ENCODE measurements at places on chromosomes 2 and 18.

DNA sequence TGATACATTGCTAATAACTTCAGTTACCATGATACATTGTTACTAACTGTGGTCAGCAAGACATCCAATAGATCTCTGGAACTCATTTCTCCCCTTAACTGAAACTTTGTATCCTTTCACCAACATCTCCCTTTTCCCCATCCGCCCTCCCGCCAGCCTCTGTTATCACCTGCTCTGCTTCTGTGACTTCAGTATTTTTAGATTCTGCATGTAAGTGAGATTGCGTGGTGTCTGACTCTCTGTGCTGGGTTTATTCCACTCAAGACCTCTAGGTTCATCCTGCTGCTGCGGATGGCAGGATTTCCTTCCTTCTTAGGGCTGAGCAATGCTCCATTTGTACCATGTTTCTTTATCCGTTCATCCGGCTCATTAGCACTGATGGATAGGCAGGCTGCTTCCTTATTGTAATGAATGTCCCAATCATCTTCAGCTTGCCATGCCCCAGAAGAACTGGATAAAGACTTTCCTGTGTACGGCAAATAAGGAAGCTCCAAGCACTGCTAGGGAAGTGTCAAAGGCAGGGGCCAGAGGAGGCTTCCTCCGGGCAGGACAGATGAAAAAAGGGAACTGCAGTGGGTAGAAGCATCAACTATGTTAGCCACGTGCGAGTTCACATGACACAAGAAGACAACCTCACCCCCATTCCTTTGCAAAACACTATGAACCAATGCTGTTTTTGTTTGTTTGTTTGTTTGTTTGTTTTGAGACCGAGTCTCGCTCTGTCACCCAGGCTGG, 113.4 kb downstream of the EIPR1 start:
- no peak for DNase-seq

DNA sequence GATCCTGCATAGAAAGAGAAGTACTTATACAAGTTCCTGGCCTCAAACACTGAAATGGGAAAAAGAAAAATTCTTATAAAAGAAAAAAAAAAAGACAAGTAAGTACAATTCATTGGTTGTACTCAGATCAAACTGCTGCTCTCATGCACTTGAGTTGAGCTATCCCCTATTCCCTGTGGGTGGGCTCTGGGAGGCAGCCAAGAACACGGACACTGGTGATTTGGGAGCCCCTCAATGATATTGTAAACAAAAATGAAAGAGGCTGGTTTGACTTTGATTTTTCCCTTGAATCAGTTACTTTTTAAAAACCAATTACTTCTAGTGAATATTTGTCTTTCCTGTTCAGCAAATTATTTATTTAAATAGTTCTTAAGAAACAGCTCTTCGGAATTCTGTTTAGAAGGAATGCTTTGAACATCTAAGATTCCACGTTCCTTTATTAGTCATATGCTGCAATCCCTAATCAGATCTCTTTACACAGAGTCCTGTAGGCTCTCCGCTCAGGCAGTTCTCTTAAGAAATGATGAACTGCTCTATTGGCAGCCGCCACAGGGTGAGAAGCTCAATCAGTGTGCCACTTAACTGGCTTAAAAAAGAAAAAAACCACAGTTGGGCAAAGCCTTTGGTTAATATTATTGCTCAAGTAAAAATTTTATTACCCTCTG, 225.1 kb downstream of the TMEM182 start:
- DNase-seq: no peak

DNA sequence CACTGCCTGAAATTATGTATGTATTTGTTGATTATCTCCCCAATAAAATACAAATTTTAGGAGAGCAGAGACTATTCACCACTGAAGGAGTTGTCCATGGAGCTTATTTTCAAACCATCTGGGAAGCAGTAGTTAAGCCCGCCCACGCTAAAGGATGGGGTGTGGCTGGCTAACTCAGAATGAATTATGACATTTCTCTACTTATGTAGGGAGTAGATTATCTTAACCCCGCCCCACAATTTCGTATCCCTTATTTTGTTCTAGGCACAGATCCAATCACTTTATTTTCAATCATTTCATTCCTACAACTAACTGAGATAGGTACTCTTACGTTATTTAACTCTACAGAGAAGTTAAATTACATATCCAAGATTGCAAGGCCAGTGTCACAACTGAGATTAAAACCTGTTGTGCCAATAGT, 1.4 kb upstream of the LAPTM4A start:
- DNase-seq: no peak

DNA sequence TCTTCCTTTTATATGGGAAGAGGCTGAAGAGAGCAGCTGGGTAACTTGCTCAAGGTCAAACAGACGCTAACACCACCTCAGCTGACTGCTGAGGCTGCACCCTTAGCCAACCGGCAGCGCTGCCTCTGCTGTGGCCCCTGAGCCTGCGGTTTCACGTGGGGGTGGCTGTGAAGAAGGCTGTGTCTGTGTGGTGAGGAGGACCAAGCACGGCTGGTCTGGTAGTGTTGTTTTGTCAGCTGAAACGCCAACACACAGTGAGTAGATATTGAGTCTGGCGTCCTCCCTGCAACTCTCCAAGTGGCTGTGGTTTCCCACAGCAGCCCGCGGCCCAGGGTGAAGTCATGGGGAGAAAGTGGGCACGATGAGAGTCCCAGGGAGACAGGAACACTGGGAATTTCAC, 69.6 kb downstream of the THNSL2 start:
- DNase-seq: no peak

Data from activated T-helper 1 cell treated with anti-CD3 and anti-CD28 coated beads, Interleukin-12 subunit alpha, Interleukin-12 subunit beta, Interleukin-2, Interleukin-4 antibody, amounts not matched to agents 30 ng/mL and 10 ng/mL and 1 ng/mL, durations not matched to agents 14 hours and 24 hours and 36 hours (primary cell).